ENCODE measurements at places on chromosomes 6 and 20. TPM values are rescaled to one million over a fixed set of nuclear protein-coding genes. Genes with fewer than 3 reads are reported as not detected.
A peak's percentile ranks its signal among the peaks of the same experiment; 100 is the strongest.

Gene CALHM5
- 4.5 TPM for total RNA-seq

DNA sequence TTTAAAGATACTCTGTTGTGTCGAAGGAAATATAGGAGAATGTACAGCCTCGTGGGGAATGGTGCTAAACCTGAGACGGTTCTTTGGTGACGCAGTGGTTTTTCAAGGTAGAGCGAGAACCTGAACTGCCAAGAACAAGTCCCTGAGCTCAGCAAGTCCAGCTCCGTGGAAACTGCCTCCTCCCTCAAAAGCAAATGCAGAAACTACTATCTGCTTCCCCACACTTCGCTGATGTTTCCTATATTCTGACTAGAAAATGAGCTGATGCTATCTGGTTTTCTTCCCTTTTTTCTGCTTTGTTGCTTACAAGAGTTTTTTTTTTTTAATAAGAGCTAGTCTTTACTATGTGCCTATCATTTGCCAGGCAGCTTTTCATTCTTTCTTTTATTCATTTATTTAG, 85.3 kb upstream of the LY86 start:
- H3K27me3 ChIP-seq: no peaks in the 10 kb centered on the region
- no peaks in the 10 kb centered on the region for H3K36me3 ChIP-seq
- H3K27ac ChIP-seq: no peak overlapping the region

GRCh38 chr6:166768761-166769160, 141.7 kb upstream of the RPS6KA2 start:
- no peaks in the 10 kb centered on the region for H3K36me3 ChIP-seq
- H3K27ac ChIP-seq: no peak overlapping the region

Gene SIRPB2
- total RNA-seq: 15.5 TPM

GRCh38 chr20:5001174-5002076, at the start of gene SLC23A2:
SLC23A2 (minus strand) TSS chr20:5001510; CDS start chr20:4932562, 68,948 bp downstream.
- peak within 1 kb of the TSS; percentile 76 for H3K27ac ChIP-seq
- no peaks in the 10 kb centered on the region for H3K27me3 ChIP-seq
- H3K4me3 ChIP-seq: peak within 1 kb of the TSS; percentile 49

GRCh38 chr6:89122625-89123024, 4.8 kb upstream of the SRSF12 start:
- no peaks in the 10 kb centered on the region for H3K27me3 ChIP-seq
- no peaks in the 10 kb centered on the region for H3K36me3 ChIP-seq
- no peak overlapping the region for H3K4me3 ChIP-seq
- H3K27ac ChIP-seq: no peak overlapping the region
- DNase-seq: no peak

- H3K36me3 ChIP-seq: no peaks in the 10 kb centered on the region
- DNase-seq: no peak
- H3K27ac ChIP-seq: no peak overlapping the region
- H3K4me3 ChIP-seq: no peak overlapping the region
Measured at GRCh38 chr6:124393536-124393935, 568.7 kb upstream of the RNF217 start.

Gene NCOA6
- total RNA-seq: 16.9 TPM

DNA sequence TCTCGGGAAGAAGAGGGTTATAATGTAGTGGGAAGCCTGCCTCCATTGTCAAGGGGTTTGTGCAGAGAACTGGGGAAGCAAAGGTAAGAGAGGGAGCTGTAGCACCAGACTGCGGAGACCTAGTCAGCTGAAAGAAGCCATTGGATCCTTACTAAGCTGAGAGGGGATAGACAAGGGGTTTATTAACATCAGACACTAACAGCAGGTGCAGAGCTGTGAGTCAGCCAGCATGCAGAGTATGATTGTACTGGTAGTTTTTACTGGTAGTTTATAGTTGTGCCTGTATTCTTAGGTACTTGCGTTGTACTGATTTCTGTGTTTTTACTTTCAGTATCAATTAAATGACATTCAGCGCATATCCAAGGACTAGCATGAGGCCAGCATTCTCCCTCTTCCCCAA, 17.8 kb upstream of the COL19A1 start:
- H3K36me3 ChIP-seq: no peaks in the 10 kb centered on the region
- no peak overlapping the region for H3K27ac ChIP-seq
- H3K4me3 ChIP-seq: no peak overlapping the region
- DNase-seq: no peak
- no peaks in the 10 kb centered on the region for H3K27me3 ChIP-seq

Gene PHACTR3
- total RNA-seq: 5.4 TPM

Gene SRMS
- total RNA-seq: not detected

Gene GSTA3
- total RNA-seq: not detected

Gene CST1
- total RNA-seq: not detected

DNA sequence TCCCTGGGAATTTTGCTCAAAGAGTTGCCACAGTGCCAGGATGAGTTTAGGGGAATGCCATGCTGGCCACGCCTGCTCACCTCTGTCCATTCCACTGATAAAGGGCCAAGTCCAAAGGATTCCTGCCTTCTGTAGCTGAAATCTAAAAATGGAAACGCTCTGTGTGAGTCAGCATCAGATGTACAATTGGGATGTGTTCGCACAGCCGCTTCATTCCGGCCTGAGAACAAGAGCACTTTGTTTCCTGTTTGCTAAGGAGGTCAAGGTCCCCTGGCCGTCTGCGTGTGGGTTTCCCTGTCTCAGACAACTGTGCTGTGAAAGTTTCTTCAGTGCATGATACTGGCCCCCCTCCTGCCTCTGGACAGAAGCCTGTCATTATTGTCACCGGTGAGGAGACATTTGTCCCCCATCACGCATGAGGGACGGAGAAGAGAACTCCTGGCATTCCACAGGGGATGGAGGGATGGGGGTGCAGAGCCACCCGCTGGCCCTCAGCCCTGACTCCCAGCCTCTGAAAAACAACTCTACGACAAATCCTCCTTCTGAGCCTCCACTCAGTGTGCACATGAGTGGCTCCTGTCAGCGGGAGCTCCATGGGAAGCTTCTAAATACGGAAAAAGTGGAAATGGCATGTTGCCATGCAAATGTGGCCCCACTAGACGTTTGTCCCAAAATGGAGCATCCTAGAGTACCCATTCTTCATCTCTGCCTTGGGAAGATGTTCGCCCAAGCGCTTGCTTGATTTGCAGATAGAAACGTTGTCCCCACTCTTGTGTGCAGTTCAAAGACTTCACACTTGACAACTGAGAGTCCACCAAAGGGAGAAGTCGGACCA, 143.5 kb upstream of the AFDN start:
- peaks cover 28% of the 10 kb centered on the region for H3K27me3 ChIP-seq
- H3K36me3 ChIP-seq: no peaks in the 10 kb centered on the region
- H3K4me3 ChIP-seq: no peak overlapping the region
- H3K4me1 ChIP-seq: no peaks in the 10 kb centered on the region
- DNase-seq: peak; percentile 49
- peak overlapping the region; percentile 36 for H3K27ac ChIP-seq

- H3K36me3 ChIP-seq: no peaks in the 10 kb centered on the region
- peaks cover 24% of the 10 kb centered on the region for H3K4me1 ChIP-seq
- no peak for DNase-seq
- H3K4me3 ChIP-seq: no peak overlapping the region
- no peaks in the 10 kb centered on the region for H3K27me3 ChIP-seq
- no peak overlapping the region for H3K27ac ChIP-seq
Measured at GRCh38 chr20:57215826-57216471, 50.5 kb downstream of the BMP7 start.

DNA sequence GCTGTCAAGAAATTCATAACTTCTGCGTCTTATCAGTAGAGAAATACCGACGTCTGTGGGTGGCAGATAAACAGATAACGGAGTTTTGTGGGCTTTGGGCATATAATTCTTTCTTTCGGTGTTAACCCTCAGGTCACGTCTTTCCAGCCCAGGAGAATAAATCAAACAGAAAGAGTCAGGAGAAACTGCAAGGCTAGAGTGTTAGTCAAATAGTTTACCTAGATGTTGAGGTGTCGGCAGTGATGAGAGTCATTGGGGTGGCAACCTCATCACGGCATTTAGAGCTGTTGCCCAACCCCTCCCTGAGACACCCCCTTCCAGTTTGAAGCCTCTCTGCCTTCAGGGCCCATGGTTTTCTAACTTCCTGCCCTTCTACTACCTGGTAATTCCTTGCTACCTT, 49.5 kb downstream of the ADTRP start:
- no peak overlapping the region for H3K4me3 ChIP-seq
- no peaks in the 10 kb centered on the region for H3K27me3 ChIP-seq
- no peak overlapping the region for H3K27ac ChIP-seq

DNA sequence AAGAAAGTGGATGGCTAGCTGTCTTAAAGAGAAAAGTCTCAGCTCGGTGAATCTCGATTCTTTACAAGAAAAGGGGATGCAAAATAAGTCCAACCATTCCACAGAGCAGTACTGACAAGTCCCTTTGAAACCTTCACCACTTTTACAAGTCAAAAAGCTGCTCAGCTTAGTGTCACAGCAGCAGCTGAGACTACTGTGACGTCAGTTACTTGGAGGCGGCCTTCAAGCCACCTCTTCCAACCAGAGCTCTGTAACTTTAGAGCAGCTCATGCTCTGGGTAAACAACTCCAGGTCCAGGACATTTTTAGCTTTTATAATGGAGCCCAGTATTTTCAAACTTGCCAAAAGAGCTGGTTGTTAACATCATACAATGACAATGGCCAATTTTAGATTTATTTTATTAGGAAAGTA, at the start of gene KIAA0408:
Gene KIAA0408, minus strand, starts transcription at position 159 of the 411 bp plus-strand sequence. CDS start 5,408 bp downstream, outside the sequence.
- H3K4me3 ChIP-seq: peak within 1 kb of the TSS; percentile 41
- H3K36me3 ChIP-seq: no peaks in the 10 kb centered on the region
- DNase-seq: peak; percentile 43
- H3K27me3 ChIP-seq: no peaks in the 10 kb centered on the region
- H3K4me1 ChIP-seq: peaks cover 25% of the 10 kb centered on the region

DNA sequence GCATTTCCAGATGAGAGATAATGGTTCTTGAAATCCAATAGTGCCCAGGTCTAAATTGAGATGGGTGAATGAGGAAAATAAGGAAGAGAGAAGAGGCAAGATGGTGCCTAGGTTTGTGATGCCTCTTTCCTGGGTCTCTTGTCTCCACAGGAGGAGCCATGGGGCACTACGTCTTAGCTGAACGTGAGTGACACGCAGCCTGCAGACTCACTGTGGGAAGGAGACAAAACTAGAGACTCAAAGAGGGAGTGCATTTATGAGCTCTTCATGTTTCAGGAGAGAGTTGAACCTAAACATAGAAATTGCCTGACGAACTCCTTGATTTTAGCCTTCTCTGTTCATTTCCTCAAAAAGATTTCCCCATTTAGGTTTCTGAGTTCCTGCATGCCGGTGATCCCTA, 6.8 kb downstream of the HFE start:
- H3K4me1 ChIP-seq: peaks cover 8% of the 10 kb centered on the region
- H3K36me3 ChIP-seq: no peaks in the 10 kb centered on the region
- no peak overlapping the region for H3K27ac ChIP-seq
- H3K27me3 ChIP-seq: no peaks in the 10 kb centered on the region
- H3K4me3 ChIP-seq: no peak overlapping the region
- DNase-seq: no peak

DNA sequence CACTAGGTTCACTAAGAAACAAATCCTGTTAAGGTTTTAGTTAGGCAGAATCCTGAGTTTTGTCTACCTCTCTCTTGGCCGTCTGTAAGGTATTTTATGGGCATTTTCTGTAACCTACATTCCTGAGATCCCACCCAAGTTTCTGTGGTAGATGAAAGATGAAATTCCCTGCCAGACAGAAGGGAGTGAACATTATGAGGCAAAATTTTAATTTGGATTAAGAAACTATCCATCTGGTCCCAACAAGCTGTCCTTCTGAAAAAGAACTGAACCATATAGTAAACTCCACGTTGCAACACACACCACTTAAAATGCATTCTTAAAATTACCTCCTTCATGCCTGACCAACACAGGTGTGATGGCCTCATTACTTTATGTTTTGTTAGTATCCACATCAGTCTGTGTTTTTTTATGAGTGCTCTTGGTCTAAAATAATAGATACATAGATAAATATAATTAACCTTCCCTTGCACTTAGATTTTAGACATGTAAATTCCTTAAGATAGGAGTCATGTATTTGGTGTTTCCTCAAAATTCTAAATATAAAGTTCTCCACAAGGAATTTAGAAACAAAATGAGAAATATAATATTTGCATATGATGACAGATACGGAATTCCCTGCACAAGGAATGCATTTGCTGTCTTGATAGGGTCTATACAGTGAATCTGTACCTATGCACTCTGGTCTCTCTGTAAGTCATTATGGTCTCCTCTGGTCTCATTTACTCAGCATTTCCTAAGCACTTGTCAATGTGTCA, 86.5 kb downstream of the CHD6 start:
- no peaks in the 10 kb centered on the region for H3K27me3 ChIP-seq
- H3K36me3 ChIP-seq: peaks cover 7% of the 10 kb centered on the region
- H3K4me3 ChIP-seq: no peak overlapping the region
- H3K4me1 ChIP-seq: peaks cover 4% of the 10 kb centered on the region
- H3K27ac ChIP-seq: no peak overlapping the region

Gene ADGRF4
- total RNA-seq: not detected

Gene SLC22A2
- total RNA-seq: not detected

Gene MAPK13
- total RNA-seq: 11.7 TPM

DNA sequence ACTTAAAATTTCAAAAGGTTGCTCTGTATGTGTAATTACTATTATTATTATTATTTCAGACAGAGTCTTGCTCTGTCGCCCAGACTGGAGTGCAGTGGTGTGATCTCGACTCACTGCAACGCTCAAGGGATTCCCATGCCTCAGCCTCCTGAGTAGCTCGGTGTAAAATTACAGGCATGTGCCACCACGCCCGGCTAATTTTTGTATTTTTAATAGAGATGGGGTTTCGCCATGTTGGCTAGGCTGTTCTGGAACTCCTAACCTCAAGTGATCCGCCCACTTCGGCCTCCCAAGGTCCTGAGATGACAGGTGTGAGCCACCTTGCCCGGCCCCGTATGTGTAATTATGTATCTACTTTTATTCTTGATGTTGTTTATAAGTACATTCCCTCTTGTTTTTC, 65.3 kb upstream of the ZNF217 start:
- no peaks in the 10 kb centered on the region for H3K27me3 ChIP-seq
- H3K27ac ChIP-seq: no peak overlapping the region
- no peak overlapping the region for H3K4me3 ChIP-seq
- no peaks in the 10 kb centered on the region for H3K36me3 ChIP-seq

DNA sequence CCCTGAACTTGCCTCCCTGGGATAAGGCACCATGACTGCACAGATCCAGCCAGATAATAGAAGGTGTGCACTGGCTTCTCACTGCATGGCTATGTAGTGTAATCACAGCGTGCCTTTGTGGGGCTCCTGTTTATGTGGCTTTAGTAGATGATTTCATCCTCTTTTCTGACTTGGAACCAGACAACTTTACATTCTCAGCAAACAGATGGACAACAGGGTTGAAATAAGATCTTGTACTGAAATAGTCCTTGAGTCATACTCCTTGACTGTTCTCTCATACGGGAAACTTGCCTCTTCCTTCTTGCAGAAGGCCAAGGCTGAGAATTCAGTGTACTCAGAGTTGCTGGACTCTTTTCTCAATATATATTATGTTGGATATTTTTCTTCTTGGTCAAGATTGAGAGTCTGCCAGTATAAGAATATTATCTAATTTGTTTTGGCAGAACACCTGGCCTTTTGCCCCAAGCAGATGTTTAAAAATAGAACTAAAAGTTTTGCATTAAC, 25.0 kb upstream of the RNF144B start:
- no peak overlapping the region for H3K27ac ChIP-seq
- H3K4me1 ChIP-seq: peaks cover 12% of the 10 kb centered on the region
- H3K36me3 ChIP-seq: no peaks in the 10 kb centered on the region
- no peak for DNase-seq
- no peak overlapping the region for H3K4me3 ChIP-seq

All from tibial nerve (tissue), 4 donors.